ENCODE measurements at places on chromosomes 2 and 18.
A peak's percentile ranks its signal among the peaks of the same experiment; 100 is the strongest.

DNA sequence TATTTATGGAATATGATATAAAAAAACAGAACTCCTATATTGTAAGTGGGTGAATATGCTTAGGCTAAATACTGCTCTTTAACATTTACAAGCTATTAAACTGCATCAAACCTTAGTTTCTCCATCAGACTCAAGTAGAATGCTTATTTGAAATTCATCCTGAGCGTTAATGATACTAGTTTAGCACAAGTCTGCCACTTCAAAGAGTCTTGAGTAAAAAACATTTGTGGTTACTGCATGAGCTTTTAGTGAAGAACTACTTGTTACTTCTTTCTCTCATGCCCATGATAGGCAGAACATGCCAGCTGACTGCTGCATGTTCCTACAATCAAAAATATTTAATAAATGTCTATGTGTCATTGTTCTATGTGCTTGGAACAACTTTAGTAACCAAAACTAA, 12.1 kb downstream of the YES1 start:
- no peak for DNase-seq

DNA sequence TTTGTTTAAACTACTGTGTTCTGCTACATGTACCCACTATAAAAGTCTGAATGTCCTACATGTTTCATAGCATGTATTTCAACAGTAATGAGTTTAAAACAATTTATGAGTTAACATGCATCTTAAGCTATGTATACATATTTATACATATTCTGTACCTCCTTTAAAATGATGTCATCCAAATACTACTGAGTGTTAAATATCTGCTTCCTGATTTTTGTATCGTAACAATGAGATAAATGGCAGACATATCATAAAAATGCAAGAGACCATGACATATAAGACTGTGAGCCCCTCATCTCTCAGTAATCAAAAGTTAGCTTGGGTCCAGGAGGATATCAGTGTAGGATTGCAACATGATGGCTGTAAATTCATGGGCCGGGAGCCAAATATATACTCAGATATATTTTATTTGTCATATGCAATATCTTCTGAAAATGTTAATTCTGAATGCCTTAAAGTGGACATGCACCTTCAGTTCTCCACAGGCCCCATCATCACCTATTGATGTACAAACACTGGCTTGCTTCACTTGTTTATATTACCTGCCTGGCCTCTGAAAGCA, 3.6 kb downstream of the COL5A2 start:
- DNase-seq: peak; percentile 18

GRCh38 chr18:41906528-41907146, 48.4 kb upstream of the PIK3C3 start:
- no peak for DNase-seq

- peak; percentile 29 for DNase-seq
Measured at GRCh38 chr2:38178556-38179419, 102.8 kb upstream of the CYP1B1 start.

GRCh38 chr2:237427769-237428506, 14.0 kb upstream of the COL6A3 start:
- peak; percentile 97 for DNase-seq

DNA sequence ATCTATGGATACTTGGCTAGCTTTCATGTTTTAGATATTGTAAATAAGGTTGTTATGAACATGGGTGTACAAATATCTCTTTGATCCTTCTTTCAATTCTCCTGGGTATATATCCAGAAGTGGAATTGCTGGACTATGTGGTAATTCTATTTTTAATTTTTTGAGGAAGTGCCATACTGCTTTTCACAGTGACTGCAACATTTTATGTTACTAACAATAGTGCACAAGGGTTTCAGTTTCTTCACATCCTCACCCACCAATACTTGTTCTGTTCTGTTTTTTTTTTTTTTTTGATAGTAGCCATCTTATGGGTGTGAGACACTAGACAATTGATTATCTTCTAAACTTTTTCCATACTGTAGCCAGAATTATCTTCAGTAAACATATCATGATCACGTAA, 17.3 kb upstream of the NEUROD1 start:
- DNase-seq: no peak

GRCh38 chr2:24860631-24861030, 59.4 kb downstream of the ADCY3 start:
- no peak for DNase-seq

- no peak for DNase-seq
Measured at GRCh38 chr2:138902239-138902871, 122.2 kb upstream of the NXPH2 start.

DNA sequence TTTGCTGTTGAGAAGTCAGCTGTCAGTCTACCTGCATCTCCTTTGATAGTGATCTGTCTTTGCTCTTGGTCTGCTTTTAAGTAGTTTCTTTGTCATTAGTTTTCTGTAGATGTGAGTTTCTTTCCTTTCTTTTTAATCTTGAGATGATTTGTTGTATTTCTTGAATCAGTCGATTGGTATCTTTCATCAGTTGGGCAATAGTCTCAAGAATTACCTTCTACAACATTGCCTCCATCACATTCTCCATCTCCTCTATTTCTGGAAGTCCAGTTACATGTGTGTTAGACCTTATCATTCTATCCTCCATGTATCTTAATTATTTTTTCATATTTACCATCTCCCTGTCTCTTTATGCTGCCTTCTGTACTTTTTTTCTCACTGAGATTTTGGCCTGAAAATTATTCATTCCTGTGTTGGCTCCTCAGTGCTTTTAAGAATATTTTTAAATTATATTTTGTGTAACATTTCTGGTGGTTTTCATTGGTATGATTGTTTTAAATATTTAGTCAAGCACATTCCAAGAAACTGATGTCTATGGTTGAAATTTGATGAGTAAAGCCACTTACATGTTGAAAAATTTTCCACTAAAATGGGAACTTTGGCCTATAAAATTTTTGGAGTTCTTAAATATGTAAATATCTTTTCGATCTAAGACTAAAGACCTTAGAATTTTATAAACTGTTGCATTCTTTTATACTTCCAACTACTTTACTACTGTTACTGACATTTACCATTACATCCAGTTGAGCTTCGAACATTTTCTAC, 239.5 kb upstream of the MGAT5 start:
- DNase-seq: no peak

DNA sequence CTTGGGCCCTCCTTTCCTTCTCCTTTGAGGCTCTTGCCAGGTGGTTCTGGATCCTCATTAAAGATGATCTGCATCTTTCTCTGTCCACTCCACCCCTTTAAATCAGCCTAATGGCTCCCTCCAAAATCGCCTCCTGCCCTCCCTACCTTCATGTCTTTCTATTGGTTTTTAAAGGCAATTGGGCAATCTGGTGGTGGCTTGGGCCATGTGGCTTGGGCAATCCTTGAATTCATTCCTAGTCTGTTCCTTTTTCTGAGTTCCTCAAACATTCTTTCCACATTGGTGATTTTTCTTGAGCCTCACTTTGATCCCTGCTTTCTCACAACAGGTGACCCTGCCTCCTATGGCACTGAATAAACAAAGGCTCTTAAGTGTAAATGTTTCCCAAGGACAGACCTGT, 266.2 kb upstream of the REV1 start:
- no peak for DNase-seq

- peak; percentile 93 for DNase-seq
Measured at GRCh38 chr2:73176881-73177644, 25.3 kb upstream of the NOTO start.

GRCh38 chr2:47309472-47309951, 93.4 kb upstream of the MSH2 start:
- DNase-seq: peak; percentile 25

DNA sequence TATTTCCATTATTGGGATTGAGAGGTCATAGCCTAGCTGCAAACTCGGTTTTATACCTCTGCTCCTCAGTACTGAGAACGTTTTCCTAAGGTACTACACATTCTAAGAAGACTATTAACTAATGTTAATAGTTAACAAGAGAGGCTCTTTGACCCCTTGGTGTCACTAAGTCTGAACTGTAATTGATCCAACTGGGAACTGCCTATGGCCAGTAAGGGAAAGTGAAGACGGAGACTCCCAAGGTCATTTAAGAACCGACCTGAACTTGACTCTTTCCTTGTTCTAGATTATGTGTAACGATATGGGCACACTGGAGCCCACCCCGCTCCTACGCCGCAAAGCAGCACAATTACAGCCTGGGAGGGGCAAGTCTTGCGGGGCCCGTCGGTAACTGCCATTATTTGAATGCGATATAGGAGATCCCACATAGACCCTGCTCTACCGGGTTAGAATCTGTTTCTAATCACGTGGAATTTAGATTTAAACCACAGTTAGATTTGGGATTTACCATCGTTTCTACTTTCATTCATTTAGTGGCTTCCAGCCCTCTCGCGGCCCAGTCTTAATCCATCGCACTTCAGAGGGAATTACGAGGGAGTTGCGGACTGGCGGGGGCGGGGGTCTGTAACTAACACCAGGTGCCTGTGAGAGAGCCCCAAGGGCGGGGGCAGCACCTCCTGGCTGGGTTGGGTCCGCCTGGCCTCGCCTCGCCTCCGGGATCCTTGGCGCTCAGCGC, 84.1 kb upstream of the EPB41L3 start:
- DNase-seq: peak; percentile 32

DNA sequence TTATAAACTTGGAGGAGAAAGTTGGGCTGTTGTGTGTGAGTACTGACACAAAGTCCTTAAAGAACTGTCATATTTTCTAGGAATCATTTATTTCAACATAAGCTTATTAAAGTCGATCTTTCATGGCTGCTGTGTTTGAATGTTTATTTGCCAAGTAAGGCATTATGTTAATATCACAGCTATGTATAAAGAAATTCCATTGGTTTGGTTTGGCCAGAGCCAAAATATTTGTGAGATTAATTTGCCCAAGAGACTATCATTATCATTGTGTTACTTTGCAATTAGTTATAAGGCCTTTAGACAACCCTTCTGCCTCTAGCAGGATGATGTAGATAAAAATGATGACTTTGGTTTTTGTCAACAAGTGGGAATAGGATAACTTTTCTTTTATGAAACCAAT, 240.6 kb upstream of the NT5C1B start:
- DNase-seq: no peak

DNA sequence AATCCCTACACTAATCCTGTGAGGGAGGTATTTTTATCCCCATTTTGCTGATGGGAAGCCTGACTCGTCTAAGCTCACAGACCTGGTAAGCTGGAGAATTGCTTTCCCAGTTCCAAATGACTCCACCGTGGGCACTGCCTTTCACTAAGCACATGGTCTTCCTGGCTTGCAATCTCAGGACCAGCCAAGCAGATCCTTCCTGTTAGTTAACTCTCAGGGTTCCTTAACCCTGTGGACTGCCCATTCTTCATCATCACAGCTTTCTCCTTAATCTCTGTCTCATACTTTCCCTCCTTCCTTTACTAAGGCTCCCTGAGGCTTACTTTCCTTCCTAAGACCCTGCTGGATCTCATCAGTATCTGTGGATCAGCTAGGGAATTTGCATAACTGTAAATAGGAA, 122.2 kb upstream of the ZEB2 start:
- DNase-seq: no peak

GRCh38 chr2:126838716-126838985, 60.0 kb upstream of the TEX51 start:
- no peak for DNase-seq

- DNase-seq: peak; percentile 66
Measured at GRCh38 chr2:36731941-36732672, 35.6 kb downstream of the VIT start.

- DNase-seq: no peak
Measured at GRCh38 chr18:77754475-77755044, 504.9 kb downstream of the GALR1 start.

GRCh38 chr2:150182566-150183235, 304.8 kb downstream of the RND3 start:
- peak; percentile 81 for DNase-seq

DNA sequence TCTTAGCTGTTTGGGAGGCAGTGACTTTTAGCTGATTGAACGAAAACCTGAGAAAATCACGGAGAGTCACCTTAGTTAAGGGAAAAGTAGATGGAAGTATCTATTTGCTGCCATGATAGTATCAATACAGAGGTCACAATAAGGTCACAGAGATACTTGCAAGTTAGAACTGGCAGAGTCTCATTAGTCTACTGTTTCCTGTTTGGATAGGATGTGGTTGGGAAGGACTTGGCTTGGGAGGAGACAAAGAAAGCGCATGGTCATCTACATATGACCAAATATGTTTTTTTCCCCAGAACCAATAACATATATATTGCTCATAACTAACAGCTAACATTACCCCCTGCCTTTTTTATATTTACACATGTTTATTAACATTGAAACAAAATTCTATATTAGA, 78.4 kb upstream of the AQP4 start:
- DNase-seq: no peak

DNA sequence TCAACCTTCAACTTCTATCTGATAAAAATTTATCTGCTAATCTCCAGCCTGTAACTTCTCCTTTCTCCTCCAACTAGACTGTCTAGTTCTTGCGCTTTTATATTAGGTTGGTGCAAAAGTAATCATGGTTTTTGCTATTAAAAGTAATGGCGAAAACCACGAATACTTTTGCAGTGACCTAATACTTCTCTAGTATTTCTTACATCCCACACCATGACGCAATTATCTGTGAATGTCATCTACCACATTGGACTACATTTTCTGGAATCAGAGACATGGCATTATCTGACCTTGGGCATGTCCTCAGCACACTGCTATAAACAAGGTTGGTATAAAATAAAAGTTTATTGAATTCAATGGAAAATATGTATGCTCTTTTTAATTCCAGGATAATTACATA, 370.2 kb upstream of the LYPD1 start:
- DNase-seq: no peak

- DNase-seq: no peak
Measured at GRCh38 chr2:98537390-98538126, 70.8 kb downstream of the COA5 start.

DNA sequence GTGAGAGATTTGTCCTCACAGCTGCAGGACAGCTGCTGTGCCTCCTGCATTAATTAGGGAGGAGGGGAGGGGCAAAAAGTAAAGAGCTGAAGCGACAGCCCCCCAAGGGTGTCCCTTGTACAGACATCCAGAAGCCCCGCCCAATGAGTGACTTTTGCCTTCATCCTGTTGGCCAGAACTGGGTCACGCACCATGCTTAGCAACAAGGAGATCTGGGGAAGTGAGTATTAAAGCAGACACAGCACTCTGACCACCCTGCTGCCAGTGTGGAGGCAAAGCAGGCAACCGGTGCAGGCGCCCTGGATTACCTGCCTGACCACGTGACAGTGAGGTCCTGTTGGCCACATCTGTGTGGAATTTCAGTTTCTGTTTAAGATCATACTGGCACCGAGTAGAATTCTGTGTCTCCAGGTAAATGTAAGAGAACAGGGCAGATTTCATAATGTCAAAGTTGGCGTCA, 21.5 kb upstream of the BIN1 start:
- peak; percentile 38 for DNase-seq
